ENCODE measurements at places on chromosomes 4 and X.

DNA sequence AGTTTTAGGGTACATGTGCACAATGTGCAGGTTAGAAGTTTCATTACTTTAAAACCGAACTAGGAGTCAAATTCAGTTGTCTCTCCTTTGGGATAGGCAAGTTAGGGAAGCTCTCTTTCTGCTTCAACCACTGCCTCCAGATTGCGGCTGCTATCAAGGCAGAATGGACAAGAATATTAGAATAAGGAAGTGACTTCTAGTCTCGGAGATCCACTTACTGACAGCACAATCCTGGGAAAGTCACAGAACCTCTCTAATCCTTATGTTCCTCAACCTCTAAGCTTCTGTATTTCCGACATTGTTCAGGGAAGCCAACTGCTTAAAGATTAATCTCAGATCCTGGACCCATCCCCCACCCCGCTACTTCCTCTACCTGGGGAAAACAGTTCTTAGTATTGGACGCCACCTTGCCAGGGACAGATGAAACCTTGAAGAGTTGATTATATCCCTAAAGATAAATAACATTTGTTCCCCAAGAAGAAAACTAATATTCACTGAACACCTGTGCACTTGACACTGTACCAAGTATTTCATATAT lies 2.1 kb downstream of the NUP62CL start:
- no peak for DNase-seq

DNA sequence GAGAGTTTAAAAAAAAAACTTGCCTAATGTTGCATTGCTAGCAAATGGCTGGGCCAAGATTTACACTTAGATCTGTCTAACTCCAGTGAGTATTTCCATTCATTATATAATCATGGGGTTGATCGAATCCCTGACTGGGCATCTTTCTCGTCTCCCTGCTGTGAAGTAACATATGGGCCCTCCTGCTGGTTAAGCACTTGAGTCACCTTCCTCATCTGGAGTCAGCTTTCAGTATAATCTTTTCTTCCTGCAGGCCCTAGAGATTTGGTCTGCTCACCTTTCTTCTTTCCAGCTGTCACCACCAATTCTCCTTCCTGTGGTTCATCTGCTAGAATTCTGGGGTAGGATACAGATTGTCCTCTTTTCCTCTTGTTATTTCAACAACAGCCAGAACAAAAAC lies 41.6 kb downstream of the TIGD2 start:
- DNase-seq, result no peak

DNA sequence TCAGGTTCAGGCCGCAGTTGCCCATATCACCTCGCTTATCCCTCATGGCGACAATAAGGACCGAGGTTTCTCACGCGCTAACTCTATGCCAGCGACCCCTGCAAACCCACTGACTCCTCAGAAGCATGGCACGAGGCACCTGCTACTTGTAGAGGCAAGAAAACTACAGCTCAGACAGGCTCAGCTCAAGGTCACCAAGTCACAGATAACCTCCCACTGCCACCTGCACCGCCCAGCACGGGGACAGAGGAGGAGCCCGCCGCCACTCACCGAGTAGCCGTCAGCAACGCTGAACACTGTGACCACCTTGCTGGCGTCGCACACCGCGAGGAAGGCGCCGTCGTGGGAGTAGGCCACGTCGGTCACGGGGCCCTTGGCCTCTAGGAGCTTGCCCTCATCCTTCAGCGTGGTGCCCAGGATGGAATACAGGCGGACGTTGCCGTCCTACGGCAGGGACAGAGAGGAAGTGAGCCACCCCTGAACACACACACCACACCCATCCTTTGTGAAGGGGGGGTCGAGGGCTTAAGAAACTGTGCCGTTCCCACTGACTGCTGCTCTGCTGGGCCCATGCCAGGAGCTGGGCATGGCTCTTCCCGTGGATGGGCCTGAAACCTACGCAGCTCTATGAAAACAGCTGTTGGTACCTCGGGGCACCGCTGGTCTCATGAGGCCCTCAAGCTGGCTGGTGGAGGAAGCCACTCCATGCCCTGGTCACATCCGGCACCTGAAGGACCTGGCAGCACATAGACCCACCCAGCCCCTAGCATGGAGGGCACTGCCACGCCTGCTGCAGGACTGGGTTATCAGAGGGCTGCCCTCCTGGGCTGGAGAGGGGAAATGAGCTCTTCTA lies 38.9 kb downstream of the WDR1 start:
- DNase-seq, result no peak

GRCh38 chr4:712093-712492 lies 6.5 kb downstream of the PCGF3 start:
- no peak for DNase-seq

GRCh38 chrX:1551959-1552546 lies 15.1 kb upstream of the P2RY8 start:
- no peak for DNase-seq

- no peak for DNase-seq
These were observed 207.7 kb downstream of the MGST2 start for GRCh38 chr4:139873111-139873860.

- DNase-seq, result no peak
These were observed 887.1 kb upstream of the AGA start for GRCh38 chr4:178329226-178329872.

DNA sequence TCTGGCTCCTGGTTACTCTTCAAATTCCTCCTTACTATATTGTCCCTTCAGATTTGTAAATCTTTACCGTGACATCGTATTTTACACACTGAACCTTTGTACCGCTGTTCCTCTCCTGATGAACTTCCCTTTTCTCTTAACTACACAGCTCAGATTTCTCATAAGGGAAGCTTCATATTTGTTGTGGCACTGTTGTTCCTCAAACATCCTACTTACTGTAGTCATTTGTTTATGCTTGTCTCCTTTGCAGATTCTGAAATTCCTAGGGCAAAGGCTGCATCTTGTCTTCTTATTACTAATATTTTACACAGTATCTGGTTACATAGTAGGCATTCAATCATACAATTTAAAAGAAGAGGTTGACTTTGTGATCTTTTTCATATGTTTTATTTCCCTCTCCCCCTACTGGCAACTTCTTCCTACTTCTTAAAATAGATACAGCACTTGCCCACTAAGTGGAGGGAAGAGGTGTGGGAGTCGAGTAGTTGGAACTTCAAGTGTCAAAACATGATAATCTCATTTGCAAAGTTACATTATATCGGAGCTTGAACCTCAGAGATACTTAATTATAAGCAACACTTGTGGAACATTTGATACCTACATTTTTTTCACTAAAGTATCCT lies 50.0 kb downstream of the TET2 start:
- no peak for DNase-seq

DNA sequence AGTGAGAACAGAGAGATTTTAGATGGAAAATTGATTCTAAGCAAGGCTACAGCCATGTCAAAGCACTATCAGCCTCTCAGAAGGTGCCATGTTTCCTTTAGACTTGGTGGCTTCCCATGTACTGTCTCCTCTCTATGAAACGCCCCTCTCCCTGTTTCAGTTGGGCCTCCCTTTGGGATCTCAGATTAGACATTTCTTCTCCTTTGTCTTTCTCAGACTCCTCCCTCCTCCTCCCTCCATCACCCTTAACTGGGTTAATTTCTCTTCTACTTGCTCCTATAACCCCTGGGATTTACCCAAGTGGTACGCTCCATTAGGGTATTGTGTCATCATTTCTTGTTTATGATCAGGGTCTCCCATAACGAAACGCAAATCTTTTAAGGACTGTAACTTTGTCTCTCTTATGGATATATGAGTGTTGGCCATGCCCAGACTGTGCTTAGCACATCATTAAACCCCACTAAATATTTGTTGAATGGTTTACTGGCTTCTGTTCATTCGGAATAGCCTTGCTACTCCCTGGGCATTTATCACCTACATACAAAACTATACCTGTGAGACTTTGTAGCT lies 106.8 kb downstream of the FAM9B start:
- no peak for DNase-seq

DNA sequence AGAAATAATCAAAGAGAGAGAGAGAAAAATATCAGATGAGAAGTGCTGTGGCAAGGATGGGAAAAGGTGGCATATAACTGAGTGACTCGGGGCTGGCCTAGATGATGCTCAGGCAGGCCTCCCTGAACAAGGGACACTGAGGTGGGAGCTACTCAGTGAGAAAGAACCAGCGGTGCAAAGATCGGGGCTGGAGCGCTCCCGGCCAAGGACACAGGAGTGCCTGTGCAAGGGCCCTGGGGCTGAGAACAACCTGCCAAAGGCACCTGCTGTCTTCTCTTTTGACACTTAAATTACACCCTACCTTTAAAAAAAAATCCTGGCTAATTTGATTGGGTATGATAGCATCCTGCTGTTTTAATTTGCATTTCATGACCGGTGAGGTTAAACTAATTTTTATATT lies 77.7 kb upstream of the C4orf50 start:
- no peak for DNase-seq

DNA sequence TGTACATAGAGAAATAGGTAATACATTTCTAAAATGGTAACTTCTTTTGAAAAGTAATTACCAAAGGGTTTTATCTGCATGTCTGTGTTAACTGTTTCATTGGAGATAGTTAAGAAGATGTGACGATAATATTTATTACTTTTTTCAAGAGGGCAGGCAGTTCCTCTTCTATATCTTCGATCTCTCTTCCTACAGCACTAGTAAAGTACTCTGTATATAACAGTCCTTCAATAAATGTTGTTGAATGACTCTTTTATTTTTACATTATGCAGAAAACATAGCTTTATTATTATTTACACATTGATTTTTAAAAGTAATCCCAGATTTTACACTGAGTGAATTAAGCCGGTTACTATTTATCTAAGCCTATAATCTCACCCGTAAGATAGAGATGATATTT lies 51.8 kb downstream of the TMPRSS11E start:
- DNase-seq, result no peak

DNA sequence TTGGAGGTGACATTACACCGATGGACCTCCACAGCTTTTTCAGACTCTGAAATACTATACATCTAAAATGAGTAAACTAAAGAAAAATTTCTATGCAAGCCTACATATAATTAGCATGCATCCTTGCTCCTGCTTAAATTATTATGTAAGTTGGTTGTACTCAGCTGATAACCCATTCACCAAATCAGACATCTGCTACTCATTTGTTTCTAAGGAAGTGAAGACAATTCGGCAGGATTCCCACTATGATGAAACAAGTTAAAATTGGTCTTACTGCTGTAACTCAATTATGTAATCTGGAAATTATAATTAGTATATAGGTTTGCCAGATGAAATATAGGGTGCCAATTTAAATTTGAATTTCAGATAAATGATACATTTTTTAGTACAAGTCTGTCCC lies 59.5 kb upstream of the FGF13 start:
- DNase-seq, result no peak

DNA sequence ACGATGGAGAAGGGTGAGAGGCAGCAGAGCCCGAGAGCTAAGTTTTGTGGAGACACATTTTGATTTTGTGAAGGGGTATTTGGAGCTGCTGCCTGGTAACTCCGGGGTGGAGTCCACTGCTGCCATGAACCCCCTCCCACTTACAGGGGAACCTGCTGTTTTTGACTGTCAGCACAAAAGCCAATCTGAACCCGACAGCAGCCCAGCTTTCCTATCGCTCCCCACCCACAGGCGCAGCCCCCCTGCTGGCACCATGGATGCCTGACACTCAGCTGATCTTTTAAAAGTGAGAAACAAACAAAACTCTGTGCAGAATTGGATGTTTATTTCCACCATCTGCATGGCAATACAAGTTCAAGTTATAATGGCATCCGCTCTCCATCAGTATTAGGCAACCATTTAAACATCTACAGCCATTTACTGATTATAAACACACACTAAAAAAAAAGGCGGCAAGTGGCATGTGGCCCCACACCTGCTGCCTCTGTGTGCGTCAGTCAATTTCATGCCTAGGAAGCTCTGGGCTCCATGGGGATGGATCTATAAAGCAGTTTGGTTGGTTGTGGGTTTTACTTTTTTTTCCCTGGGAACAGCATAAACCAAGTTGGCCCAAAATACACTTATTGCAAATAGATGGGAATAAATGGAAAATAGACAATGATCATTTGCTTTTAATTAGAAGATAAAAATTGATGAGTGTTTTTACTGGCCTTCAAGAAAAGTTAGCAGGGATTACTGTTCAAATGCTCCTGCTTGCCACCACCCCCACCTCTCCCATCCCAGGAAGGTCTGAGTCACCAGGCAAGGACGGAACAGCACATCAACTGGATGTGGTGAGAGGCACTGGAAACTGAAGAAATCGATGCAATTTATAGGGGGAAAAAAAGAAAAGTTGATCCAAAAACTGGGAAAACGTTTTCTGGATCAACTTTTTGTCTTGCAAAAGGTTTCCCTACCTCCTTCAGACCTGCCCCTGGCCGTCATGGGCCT lies 46.0 kb downstream of the SEPSECS start:
- no peak for DNase-seq
